ENCODE measurements at places on chromosomes 2 and 18. TPM values are rescaled to one million over a fixed set of nuclear protein-coding genes. Genes with fewer than 3 reads are reported as not detected.

The GULP1 gene
- 27.6 TPM for total RNA-seq

The RAB6D gene
- not detected for total RNA-seq

The MRO gene
- total RNA-seq: 0.44 TPM

The DUSP19 gene
- total RNA-seq: 5.6 TPM

The ACKR3 gene
- total RNA-seq: 12.6 TPM

The VIT gene
- 4.2 TPM for total RNA-seq
